T-helper 2 cell treated with Interferon-gamma antibody and Interleukin-4, amounts not matched to agents 5 μg/mL and 100 μg/mL, for 36 hours (primary cell): ENCODE measurements at places on chromosomes 1 and 21.
A peak's percentile ranks its signal among the peaks of the same experiment; 100 is the strongest.

DNA sequence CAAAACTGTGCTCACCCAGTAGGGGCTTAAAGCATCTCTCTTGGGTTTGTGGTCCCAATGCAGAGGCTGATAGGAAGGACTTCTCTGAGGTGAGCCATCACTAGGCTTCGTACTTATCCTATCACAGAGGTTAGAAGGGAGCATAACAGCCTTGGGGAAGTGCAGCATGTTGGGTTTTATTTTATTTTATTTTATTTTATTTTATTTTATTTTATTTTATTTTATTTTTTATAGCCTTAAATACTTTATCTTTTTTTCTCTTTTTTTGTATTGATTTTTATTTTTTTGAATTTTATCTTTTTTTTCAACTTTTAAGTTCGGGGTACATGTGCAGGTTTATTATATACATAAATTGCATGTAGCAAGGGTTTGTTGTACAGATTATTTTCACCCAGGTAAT lies 48.9 kb upstream of the LPGAT1 start:
- DNase-seq = no peak

DNA sequence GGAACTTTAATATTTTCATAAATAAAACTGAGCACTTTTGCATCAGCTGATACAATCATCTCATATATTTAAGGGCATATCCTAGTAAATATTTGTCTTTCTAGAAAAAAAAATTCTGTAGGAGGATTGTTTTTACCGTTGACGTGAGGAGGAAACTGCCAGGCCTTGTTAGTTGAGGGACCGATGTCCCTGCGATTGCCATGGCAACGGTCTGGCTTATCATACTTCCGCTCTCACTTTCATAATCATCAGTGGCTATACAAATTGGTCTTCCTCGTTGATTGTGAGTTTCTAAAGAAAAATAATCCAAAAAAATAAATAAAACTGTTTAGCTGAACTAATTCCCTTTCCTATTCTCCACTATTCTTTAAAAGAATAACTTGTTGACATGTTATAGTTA lies 69.3 kb upstream of the ANGPTL3 start:
- no peak for DNase-seq

DNA sequence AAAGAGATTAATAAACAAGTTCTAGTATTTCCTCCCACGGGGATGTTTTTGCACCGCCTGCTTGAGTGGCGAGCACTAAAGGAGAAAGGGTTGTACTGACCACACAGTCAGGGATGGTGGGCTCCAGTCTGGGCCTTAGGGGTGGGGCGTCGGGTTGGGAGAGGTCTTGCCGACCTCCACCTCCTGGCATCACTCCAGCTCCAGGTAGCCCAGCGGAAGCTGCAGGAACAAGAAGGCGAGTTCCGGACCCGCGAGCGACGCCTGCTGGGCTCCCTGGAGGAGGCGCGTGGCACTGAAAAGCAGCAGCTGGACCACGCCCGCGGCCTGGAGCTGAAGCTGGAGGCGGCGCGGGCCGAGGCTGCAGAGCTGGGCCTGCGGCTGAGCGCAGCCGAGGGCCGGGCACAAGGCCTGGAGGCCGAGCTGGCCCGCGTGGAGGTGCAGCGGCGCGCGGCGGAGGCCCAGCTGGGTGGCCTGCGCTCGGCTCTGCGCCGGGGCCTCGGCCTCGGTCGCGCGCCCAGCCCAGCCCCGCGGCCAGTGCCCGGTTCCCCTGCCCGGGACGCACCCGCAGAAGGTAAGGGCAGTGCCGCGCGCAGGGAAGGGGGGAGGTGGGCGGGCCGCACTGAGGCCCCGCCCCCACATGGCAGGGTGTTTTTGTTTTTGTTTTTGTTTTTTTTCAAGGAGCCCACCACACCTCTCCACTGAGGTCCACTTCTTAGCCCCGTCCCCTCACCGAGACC lies 19.7 kb downstream of the MFAP2 start:
- DNase-seq = peak; percentile 82

GRCh38 chr1:152153996-152154395 lies 5.0 kb downstream of the RPTN start:
- DNase-seq = no peak

DNA sequence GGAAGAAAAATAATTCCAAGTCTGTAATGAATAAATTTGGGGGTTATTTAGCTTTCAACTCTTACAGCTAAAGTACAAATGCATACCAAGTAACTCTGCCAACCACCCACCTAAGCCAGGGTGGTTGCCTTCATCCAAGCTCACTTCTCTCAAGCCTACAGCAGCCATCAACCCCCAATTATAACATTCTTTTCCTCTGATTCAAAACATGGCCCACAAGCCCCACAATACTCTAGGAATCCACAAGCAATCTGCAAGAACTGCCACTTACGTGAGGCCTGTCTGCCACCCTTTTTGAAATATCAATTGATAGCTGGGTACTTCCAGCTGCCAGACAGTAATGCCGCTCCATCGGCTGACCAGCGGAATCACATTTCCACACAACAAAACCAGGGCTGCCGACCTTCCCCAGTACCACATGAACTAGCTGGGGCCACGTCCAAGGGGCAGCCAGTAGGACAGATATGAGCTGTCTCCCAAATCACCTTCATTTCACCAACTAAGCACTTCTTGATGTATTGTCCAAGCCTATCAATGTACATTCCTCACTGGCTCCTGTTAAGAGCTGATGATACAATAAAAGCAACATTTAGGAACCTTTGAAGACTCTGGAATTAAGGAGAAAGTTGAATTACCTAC lies 3.2 kb downstream of the LBR start:
- DNase-seq = no peak

GRCh38 chr1:172874950-172875349 lies 175.8 kb downstream of the TNFSF18 start:
- no peak for DNase-seq

- no peak for DNase-seq
These were observed 24.1 kb downstream of the ACTA1 start for GRCh38 chr1:229409616-229410369.

GRCh38 chr1:181397845-181398244 lies 85.5 kb upstream of the CACNA1E start:
- peak; percentile 28 for DNase-seq

DNA sequence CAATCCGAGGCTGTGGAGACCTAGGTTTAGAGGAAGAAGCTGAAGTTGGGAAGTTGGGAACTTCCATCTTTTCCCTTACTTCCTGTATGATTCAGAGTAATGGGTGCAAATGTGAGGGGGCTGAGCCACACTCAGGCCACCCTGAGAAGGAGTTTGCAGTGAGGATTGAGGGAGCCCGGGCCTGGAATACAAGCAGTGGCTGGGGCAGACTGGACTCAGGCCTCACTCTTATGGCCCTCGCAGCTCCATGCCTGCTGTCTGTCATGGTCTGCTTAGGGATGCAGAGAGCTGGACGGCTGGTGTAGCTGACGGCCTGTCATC lies 73.7 kb upstream of the RAB4A start:
- no peak for DNase-seq

- DNase-seq = no peak
These were observed 23.1 kb upstream of the B3GALNT2 start for GRCh38 chr1:235527196-235527814.

DNA sequence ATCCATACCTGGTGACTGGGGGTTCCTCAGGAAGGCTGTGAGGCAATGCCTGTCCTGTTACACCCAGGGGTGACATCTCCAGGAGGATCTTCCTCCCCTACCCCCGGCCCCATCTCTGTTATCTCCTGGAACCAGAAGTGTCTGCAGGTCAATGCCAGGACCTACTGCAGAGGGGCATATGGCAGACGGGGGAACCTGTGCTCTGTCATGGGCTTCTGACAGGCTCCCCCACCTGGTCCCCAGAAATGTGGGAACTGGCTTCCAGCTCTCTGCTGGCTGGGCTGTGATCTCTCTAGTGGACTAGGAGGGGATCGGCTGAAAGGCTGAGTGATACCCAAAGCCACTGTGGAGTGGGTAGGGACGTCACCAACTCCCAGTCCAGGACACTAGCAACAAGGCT lies 21.0 kb downstream of the KCND3 start:
- DNase-seq = no peak

DNA sequence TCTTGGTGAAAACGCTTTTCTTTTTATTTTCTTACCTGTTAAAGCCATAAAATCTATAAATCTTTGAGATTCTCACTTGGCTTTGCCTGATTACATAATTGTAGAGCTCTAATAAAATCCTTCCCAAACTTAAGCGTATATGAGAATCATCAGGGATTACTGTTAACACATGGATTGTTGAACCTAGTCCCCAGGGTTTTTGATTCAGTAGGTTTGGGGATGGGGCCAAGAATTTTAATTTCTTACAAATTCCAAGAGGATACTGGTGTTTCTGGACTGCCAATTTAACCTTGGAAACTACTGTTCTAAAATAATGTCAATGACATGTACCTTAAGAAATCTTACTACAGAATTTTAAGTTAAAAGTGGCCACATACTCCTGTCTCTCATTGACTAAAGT lies 694.2 kb downstream of the BRINP3 start:
- no peak for DNase-seq

GRCh38 chr1:80453775-80454174 lies 1347.0 kb upstream of the ADGRL2 start:
- no peak for DNase-seq

- no peak for DNase-seq
These were observed 60.6 kb downstream of the MEGF6 start for GRCh38 chr1:3550511-3551289.

- DNase-seq = no peak
These were observed 43.6 kb downstream of the PTPRU start for GRCh38 chr1:29279951-29280391.

DNA sequence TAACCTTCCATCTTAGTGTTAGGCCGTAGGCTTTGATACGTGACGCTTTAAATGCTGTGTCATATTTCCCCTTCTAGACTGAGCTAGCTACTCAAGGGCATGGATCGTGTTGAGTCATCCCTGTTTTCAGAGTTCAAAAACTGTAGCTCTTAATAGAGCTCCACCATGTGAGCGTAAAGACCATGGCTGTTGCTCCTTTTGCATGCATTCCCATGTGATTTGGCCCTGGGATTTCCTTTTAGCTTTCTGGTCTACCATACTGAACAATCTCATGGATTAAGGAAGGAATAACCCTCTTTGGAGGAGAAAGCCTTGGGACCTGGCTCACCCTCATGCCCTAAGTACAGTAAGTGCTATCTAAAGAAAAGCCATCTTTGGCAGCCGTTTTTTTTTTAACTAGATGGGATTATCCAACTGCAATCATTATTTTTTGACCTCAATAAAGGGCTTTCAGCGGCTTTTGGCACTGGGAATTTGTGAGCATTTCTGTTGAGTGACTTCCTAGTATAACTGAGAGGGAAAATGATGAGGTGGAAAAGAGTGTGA lies 76.6 kb downstream of the PLPP3 start:
- no peak for DNase-seq

- no peak for DNase-seq
These were observed 11.6 kb downstream of the PDE9A start for GRCh38 chr21:42665026-42665425.

GRCh38 chr1:56803561-56804156 lies 15.5 kb downstream of the FYB2 start:
- DNase-seq = no peak

- DNase-seq = no peak
These were observed 63.3 kb downstream of the SPSB1 start for GRCh38 chr1:9356021-9356420.

- DNase-seq = no peak
These were observed at the start of gene TPTE for GRCh38 chr21:10521091-10521598. TSS of gene TPTE (plus strand) at chr21:10521583. CDS start at chr21:10538724, 17,141 bp downstream.

GRCh38 chr21:34035619-34036354 lies 37.6 kb upstream of the MRPS6 start:
- DNase-seq = no peak

GRCh38 chr1:11485191-11485590 lies 6.2 kb downstream of the DISP3 start:
- DNase-seq = no peak

- no peak for DNase-seq
These were observed 14.3 kb downstream of the PLEKHA6 start for GRCh38 chr1:204345438-204345841.

GRCh38 chr1:149884433-149885338 lies 14.7 kb upstream of the BOLA1 start:
- peak; percentile 34 for DNase-seq

DNA sequence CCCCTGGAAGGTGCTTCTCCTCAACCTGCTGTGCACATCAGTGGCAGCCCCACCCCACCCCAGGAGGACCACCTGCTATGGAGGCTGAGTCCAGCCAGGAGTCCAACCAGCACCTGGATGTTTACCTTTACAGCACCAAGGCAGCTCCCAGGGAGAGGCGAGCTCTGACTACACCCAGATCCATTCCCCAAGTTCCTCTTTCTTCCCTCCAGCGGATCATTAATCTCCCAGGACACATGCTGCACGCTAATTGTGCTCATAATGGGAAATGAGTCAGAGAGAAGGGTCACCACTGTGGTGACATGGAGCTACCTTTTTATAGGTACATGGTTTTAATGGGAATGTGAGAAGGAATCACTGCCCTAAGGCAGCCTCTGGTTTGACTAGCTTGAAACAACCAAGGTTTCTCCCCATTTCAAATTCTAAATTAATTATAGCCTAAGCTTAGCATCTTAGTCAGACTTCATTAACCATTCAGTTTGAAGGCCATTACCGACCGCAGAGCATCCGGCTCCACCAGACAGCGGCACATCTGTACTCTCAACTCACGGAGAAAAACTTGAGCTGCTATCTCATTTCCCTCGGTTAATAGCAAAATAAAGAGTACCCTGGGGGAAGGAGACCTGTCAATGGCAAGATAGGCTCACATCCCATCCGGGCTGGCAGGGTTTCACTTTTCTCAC lies 173.1 kb upstream of the GALNT2 start:
- no peak for DNase-seq

- no peak for DNase-seq
These were observed 74.1 kb downstream of the ZNF648 start for GRCh38 chr1:181987334-181987895.

- DNase-seq = no peak
These were observed 53.8 kb upstream of the MROH9 start for GRCh38 chr1:170881268-170882265.

- DNase-seq = no peak
These were observed 6.8 kb upstream of the AK2 start for GRCh38 chr1:33043267-33044092.

DNA sequence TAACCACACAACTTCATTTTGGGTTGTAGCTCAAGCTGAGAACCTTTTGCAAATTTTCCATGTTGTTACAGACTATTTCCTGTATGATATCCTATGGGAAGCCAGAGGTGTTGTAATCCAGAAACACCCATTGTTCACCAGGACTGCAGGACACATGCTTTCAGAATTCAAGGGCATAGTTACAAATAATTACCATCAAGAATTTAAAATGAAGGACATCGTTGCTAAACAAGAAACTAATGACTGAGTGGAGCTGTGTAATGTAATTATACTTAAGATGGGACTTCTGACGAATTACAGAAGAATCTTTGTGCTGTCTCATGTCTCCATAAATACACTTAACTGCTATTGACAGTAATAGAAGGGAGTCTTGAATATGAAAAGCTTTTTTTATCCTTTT lies 47.6 kb upstream of the HOOK1 start:
- no peak for DNase-seq

- DNase-seq = no peak
These were observed 4.4 kb upstream of the SAMD11 start for GRCh38 chr1:919271-919872.
